T-helper 2 cell (primary cell): ENCODE measurements at places on chromosomes 5 and 9.
A peak's percentile ranks its signal among the peaks of the same experiment; 100 is the strongest.

DNA sequence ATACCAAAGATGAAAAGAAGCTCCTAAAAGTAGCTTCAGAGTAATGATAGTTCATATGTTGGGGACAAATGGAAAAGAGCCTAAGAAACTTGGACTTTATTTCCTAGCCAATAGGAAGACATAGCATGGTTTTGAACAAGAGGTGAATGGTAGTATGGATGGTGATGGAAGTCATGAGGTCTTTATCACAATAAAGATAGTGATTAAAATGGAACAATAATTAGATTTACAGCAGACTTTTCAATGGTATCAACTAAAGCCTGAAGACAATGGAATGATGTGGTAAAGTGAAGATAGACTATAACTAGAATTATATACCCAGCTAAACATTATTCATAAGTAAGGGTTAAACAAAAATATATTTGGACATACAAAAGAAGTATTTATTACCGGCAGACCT is 131.2 kb downstream of the RAB3C start:
- no peak for DNase-seq

- DNase-seq, result no peak
These were observed 49.5 kb downstream of the NSG2 start for GRCh38 chr5:174094857-174095606.

DNA sequence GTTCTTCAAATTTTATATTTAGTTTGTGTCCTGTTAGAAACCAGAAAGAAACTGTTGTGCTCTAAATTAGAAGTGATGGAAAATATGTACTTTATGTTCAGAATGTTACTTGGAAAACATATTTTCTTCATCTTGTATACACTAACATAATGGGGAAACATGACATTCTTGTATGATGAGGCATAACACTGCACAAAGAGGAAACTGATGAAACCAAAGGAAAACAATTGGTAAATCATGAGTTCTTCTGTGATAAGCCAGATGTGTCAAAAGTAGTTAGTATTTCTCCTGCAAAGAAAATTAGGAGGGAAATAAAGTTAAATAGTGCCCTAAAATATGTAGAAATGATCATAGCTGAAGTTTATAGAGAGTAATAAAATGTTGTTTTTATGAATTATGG is 111.1 kb upstream of the FBN2 start:
- DNase-seq, result no peak

DNA sequence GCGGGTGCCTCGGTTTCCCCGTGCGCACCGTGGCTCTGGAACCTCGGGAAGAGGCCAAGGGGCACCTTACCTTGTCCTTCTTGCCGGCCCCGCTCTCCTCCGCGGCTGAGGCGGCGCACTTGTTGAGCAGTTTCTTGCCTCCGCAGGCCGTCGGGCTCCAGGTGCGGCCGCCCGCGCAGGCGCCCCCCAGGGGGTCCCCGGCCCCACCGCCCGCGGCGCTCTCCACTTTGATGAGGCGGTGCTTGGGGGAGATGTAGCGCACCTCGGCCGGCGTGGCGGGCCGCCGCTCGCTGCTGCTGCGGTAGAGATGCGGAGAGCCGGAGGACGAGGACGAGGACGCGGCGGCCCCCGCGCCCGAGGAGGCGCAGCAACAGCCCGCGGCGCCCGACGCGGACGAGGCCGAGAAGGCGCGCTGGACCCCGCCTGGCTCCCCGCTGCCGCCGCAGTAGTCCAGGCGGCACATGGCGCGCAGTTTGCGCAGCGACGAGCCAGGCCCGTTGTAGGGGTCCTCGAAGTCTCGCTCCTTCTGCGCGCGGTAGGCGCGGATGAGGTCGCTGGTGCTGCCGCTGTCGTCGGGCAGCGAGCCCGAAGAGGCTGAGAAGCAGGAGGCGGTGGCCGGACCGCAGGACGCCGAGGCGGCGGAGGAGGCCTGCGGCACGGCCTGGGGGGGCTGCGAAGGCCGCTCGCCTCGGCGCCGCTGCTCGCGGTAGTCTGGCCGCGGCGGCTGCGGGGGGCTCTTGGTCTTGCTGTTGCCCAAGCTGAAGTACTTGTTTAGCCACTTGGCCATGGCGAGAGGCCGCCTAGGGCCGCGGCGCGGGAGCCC is 957 bp downstream of the SHB start:
- no peak for DNase-seq

- no peak for DNase-seq
These were observed 34.1 kb downstream of the HMGXB3 start for GRCh38 chr5:150034662-150035061.

GRCh38 chr9:75803130-75803529 is 87.3 kb upstream of the PCSK5 start:
- no peak for DNase-seq

- peak; percentile 1 for DNase-seq
These were observed 928 bp downstream of the HACD4 start for GRCh38 chr9:21030389-21031035.

DNA sequence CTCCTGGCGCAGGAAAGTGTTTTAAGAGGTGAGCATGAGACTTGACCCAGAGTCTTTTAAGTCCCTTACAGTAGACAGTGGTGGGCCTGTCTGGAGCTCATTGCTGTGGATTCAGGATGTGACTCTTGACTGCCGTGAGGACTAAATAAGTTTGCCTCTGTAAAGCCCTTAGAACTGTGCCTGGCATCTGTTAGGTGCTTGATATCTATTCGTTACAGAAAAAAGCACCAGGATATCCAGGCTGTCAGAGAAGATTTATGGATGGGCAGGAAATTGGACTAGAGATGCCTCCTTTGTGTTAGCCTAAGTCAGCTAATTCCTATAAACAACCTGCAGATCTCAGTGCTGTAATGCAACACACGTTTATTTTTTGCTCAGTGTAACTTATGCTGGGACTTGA is 12.6 kb downstream of the ERGIC1 start:
- no peak for DNase-seq
